NCI-H69 (cell line): ENCODE measurements at places on chromosomes 6 and 20.
A peak's percentile ranks its signal among the peaks of the same experiment; 100 is the strongest.

GRCh38 chr6:168837254-168838036 is 396.5 kb downstream of the SMOC2 start:
- no peak for DNase-seq

DNA sequence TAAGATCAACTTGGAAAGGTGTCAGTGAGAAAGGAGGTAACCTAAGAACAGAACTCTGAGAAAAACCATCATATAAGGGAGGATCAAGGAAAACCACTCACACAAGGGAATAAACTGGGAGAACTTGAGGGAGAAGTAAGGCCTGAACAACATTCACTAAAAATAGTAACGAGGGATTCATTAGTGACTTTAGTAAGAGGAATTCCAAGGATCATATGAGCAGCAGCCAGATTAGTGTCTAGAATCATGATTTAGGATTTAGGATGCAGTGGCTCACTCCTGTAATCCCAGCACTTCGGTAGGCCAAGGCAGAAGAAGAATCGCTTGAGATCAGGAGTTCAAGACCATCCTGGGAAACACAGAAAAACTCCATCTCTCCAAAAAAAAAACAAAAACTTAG is 376.5 kb upstream of the MARCKS start:
- DNase-seq: no peak

DNA sequence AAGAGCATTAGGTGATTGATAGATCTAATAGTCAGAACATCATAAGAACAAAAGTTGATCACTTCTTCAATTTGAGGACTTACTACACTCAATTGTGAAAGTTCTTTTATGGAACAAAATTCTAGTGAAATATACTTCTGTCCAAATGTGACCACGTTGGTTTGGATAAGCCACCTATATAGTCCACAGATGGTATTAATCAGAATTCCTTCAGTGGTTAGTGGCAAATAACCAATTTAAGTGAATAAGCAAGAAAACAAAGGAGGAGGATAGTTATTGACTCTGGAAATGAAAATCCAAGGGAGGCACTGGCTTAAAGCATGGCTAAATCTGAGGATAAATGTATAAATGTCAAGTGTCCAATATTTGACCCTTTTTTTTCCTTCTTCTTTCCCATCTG is 268.5 kb upstream of the MARCKS start:
- no peak for DNase-seq

GRCh38 chr6:129345890-129346289 is 364.1 kb downstream of the ARHGAP18 start:
- no peak for DNase-seq

- DNase-seq: peak; percentile 48
These were observed 329.1 kb downstream of the TFAP2B start for GRCh38 chr6:51147756-51148155.

GRCh38 chr6:142935553-142936517 is 9.1 kb downstream of the HIVEP2 start:
- no peak for DNase-seq

GRCh38 chr20:44597516-44597915 is 15.1 kb downstream of the PKIG start:
- no peak for DNase-seq

DNA sequence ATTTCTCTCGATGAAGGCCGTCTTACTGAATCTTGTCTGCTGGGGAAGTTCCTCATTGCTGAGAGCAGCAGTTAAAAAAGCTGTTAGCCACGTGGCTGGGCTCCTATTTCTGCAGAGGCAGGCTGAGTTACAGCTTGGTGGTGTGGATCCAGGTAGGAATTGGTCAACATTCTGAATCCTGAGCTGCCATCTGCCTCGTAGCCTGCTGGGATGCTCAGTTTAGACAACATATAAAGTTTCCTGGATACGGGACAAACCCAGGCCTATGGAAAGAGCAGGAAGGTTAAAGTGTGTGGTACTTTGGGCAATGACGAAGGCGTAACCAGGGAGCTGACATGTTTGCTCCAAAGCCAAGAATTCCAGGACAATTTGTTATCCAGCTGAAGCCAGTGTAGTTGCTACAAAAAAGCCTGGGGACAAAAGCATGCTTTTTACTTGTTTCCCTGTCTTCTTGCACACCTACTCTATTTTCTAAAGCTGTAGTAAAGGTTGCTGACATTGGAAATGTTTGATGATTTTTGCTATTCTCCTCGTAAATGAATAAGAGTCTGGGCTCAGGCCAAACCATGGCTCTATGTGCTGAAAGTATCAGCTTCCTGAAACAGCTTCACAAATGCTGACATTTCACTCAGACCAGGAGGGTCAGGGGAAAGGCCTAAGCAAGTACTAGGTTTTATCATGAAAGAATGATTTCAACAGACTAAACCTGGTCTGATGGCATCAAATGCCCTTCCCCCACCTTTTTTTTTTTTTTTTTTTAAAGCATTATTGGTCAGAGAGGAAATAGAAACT is 12.4 kb upstream of the MYLK2 start:
- no peak for DNase-seq

GRCh38 chr20:32111753-32112152 is 2.2 kb downstream of the TM9SF4 start:
- DNase-seq: no peak

GRCh38 chr6:161835500-161836215 is 561.8 kb upstream of the AGPAT4 start:
- DNase-seq: peak; percentile 45

DNA sequence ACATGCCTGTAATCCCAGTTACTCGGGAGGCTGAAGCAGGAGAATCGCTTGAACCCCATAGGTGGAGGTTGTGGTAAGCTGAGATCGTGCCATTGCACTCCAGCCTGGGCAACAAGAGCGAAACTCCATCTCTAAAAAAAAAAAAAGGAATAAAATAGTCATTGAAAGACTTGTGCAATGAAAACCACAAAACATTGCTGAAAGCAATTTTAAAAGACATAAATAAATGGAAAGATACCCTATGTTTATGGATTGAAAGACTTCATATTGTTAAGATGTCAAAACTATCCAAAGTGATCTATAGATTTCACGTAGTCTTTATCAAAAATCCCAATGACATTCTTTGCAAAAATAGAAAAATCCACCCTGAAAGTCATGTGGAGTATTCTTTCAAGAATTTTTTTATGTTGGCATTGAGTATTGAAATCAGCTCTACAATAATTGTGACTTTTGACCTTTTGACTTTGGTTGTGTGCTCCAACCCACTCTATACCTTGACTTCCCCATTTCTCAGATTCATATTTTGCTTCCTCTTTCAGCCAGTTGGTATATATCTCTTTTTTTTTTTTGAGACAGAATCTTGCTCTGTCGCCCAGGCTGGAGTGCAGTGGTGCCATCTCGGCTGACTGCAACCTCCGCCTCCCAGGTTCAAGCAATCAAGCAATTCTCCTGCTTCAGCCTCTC is 45.5 kb upstream of the SLC23A2 start:
- no peak for DNase-seq

GRCh38 chr6:165831812-165832510 is 168.9 kb upstream of the PDE10A start:
- no peak for DNase-seq

DNA sequence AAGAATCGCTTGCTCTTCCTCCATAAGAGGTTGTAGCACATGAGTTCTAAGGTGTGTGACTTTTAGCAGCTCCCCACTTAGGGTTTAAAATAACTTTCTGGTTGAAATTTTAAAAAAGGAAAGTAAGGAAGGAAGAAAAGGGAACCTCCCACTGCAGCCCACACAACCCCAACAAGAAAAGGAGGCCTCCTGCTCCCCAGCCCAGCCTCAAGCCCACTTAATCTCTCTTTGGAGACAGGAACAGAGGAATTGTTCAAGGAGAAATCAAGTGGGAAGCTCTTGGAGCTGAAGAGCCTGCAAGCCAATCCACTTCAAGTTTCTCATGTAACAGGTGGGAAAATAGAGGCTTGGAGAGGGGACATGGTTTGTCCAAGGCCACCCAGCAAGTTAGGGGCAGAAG is 39.1 kb upstream of the PREX1 start:
- DNase-seq: no peak

DNA sequence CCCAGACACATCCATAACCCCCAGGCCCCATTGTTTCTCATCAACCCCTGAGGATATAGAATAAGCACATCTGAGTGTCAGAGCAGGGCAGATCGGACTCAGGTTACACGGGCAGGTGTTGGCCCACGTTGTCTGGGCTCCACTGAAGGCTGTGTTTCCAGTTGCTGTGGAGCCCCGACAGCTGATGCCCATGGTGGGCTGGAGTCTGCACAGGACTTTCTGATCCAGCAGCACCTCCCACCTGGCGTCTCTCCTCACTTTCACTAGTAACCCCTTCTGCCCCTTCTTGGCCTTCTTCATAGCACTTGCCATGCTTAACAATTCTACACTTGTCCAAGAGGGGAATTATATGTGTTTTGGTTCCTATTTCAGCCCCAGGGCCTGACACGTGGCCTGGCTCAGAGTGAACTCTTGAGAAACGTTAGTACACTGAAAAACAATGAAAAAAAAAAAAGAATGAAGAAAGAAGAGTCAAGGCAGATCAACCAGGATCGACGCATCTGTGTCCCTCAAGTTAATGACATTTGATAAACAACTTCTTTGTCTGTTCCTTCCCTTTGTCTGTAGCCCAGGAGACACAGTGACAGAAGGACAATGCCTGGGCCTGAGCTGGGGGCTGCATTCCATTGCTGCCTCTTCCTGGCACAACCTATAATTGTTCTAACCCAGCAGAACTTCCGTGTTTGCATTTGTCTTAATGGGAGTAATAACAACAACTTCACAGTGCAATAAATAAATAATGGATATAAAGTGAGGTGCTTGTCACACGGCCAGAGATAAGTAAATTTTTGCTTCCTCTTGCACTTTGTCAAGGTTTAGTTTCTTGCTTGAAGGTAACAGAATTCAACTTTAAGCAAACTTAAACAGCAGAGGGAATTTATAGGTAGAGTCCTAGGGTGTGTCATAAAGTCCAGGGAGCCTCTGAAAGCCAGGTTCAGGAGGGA is 224.2 kb upstream of the SSTR4 start:
- no peak for DNase-seq

DNA sequence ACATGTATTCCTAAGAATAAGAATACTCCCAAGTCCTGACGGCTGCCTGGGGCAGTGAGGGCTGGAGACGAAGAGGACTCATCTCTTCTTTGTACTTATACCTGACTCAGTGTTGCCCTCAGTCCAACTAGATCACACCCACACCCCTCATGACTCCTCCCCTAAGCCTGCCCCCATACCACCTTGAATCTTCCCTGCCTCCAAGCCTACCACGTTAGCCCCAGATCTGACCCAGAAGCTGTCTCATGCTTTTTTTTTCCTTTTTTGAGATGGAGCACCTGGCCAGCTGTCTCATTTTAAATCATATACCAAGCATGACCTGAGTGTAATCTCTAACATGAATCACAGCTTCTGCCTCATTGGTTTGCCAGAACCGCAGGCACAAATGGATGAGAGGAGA is 45.2 kb downstream of the MUC22 start:
- no peak for DNase-seq

GRCh38 chr20:60851826-60852704 is 400.0 kb upstream of the CDH4 start:
- DNase-seq: no peak

DNA sequence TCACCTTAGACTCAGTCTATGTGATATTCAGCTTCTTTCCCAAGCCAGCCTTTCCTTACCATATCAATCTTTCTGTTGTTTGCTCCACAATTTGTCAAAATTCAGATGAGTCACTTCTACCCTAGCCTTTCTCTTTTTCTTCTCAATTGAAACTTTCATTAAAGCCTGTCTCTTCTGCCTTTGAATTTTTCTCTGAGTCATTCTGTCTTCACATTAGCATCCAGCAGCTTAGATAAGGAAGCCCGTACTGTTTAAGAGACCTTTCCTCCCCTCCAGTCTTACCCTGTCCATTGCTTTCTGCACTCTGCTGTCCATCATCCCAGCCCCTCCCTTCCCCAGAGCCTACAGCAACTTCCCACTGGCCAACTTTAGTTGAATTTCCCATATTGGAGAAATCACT is 34.9 kb upstream of the RALGAPA2 start:
- no peak for DNase-seq

DNA sequence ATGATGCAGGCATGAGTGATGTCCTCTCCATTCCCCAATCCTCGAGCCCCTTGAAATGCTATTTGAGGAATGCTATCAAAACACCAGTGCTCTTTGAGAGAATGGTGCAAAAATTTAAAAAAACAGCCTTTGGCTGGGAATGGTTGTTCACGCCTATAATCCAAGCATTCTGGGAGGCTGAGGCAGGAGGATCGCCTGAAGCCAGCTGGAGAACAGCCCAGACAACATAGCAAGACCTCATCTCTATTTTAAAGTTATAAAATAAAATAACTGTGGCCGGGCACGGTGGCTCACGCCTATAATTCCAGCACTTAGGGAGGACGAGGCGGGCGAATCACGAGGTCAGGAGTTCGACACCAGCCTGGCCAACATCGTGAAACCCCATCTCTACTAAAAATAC is 4.2 kb upstream of the VARS1 start:
- DNase-seq: no peak

DNA sequence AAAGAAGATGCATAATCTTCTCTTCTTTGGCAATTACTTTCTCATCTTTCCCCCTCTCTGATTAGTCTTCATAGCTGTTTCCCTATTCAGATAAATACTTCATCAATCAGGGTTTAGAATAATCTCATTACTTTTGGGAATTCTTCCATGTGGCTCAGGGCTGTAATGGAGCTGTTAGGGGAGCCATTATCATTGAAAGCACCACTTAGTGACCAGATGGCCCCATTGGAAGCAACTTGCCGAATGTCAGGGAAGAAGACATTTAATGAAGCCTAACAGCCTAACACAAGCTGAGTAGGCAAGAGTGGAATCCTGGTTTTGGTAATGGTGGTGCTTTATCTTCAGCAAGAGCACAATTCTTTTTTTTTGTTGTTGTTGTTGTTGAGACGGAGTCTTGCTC is 45.0 kb downstream of the TIAM2 start:
- DNase-seq: peak; percentile 70

- DNase-seq: no peak
These were observed 8.2 kb downstream of the SPINT3 start for GRCh38 chr20:45507011-45507820.

DNA sequence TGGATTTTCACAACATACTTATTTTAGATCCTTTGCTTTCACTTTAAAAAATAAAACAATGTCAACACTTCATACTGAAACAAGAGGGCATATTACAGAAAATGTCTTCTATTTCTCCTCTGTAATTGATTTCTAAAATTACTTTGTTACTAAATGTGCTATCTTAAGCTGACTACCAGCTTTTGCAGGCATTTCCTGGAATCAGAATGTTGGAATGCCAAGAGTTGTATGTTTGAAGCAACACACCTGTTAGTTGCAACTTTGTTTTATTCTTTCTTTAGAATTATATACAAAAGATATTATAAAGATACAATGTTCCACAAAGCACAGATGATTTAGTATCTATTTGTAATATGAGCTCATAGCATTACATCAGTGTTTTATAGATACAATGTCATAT is 62.5 kb upstream of the TMEM170B start:
- DNase-seq: no peak

DNA sequence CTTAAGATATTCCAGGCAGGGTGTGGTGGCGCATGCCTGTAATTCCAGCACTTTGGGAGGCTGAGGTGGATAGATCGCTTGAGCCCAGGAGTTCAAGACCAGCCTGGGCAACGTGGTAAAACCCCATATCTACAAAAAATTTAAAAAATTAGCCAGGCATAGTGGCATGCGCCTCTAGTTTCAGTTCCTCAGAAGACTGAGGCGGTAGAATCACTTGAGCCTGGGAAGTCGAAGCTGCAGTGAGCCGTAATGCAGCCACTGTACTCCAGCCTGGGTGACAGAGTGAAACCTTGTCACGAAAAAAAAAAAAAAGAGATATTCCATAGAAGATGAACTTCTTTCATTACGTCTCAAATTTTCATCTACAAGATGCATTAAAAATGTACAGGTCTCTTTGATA is 46.7 kb upstream of the ISM1 start:
- DNase-seq: no peak

GRCh38 chr6:105036351-105036750 is 79.4 kb downstream of the LIN28B start:
- peak; percentile 86 for DNase-seq
